ENCODE measurements at places on chromosomes 3 and 15.

DNA sequence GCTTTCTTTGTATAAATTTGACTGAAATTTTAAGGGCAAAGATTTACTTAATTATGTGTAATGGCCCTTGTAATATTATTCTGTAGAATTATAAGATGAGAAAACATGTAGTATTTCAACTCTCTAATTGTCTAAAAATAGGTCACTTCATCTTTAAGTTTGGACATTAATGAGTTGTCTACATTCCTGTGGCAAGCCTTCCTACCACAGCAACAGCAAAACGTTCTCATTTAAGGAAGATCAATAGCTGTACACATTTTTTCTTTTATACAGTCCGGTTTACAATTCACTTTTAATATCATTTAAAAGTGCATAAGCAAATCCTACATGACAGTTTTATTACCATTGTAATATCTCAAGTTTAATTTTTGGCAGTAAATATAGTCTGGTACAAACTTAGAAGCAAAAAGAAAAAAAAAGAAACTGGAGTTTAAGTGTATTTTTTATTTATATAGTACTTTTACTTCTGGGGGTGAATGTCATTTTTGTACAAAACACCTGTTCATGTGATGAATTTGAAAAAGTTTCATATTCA, 501.8 kb downstream of the ZPLD1 start:
- DNase-seq: no peak

GRCh38 chr3:114108137-114108536, 51.6 kb downstream of the QTRT2 start:
- no peak for DNase-seq

DNA sequence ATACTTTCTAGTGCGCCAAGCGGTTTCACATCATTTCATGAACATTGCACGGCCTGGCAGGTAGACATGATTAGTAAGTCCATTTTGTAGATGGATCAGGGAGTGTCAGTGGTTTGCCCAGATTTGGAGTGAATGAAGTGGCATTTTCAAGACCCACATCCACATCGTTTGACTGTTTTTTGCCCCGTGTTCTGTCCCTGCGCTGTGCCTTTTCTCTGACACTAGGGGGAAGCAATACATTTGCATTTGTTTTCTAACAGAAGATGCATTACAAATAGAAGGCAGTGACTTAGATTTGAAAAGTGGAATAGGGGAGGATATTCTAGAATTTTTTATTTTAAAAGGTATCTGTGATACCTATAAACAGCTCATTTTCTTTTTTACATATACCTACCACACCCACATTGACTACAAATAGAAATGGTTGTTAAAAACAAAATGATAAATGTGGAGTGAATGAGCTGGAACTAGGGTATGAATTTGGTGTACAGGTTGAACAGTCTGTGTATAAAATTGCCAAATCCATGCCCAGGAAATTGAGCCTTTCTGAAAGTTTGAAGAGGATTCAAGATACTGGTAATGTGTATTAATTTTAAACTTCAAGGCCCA, 98.0 kb downstream of the USP13 start:
- no peak for DNase-seq

GRCh38 chr3:197041875-197042488, 12.4 kb upstream of the MELTF start:
- no peak for DNase-seq

DNA sequence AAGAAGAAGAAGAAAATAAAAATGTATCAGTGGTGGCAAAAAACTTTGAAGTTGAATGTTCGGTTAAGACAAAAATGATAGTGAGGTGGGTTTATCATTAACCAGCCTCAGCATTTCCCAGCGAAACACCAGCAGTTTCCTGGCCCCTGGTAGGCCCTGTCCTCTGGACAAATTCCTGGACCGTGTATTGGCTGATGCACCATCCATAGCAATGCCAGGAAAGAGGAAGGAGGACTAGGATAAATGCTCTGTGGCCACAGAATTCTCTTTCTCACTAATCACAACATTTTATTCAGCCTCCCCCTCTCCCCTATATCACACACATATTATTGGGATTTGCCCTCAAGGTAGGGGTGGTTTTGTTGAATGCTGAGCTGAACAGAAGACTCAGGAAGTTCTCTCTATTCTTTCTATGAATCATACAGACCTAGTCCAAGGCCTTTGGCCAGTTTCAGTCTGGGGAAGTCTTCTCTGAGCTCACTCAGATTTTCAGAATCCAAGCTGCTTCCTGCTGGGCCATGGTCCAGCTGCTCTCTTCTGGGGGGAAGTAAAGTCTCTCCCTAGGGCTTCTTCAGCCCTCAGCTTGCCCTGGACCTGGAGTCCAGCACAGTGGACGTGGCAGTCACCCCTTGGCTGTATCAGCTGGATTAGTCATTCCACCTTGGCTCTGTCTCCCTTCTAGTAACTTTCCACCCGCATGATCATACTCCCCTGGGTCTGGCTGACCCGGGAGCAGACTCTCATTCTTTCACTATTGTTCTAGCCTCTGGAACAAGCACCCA, 27.6 kb downstream of the SLC28A1 start:
- peak; percentile 90 for DNase-seq

- DNase-seq: no peak
Observed at GRCh38 chr3:59709702-59710553, 660.1 kb upstream of the CFAP20DC start.

GRCh38 chr3:150410311-150411105, 2.4 kb downstream of the TSC22D2 start:
- no peak for DNase-seq

GRCh38 chr3:158762701-158763100, 30.4 kb upstream of the RARRES1 start:
- DNase-seq: no peak

- no peak for DNase-seq
Observed at GRCh38 chr15:29631076-29632070, 190.9 kb downstream of the TJP1 start.

DNA sequence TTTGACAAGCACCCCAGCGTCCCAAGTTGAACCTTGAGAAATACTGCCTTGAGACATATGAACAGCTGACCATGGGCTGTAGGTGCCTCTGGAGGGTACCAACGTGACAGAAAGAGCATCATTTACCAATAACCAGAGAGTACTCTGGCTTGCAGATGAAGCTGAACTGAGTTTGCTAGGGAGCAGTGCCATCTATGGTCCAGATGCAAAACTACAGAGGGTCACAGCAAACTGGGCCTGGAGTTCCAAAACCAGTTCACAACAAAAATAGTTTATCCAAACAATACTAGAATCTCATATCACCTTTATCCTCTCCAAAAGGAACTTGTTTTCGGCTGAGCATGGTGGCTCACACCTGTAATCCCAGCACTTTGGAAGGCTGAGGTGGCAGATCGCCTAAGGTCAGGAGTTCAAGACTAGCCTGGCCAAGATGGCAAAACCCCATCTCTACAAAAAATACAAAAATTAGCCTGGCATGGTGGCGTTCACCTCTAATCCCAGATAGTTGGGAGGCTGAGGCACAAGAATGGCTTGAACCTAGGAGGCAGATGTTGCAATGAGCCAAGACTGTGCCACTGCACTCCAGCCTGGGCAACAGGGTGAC, 69.3 kb downstream of the CHAC1 start:
- peak; percentile 24 for DNase-seq

GRCh38 chr15:93819826-93820225, 411.5 kb upstream of the MCTP2 start:
- no peak for DNase-seq

DNA sequence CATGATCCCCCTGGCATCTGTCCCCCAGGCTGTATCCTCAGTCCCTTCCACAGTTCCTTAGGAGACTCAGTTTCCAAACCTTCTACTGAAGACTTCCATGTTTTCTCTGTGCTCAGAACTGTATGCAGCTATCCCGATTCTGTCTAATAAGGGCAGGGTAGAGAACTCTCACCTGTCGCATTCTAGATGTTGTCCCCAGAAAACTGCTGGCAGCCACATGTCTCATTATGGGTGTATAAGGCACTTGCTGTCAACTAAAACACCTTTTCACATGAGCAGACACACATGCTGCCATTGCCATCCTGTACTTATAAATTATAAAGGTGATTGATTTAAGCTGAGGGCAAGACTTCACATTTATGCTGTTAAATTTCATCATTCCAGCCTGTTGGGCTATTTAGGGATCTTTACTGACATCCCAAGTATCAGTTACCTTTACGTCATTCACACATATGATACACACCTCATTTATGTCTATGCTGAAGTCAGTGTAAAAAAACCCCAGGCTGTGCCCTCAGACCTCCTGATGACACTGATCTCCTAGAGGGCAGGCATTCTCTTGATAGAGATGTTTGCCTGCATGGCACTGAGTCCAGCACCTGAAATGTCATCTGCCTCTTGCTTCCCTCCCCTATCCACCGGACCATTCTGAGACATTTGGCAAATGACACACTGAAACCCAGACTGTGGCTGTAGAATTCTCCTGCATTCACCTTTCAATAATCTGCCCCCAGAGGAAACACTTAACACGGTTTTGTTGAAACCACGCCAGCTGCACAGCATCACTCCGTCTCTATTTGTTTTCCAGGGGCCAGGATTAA, 35.8 kb downstream of the BTD start:
- DNase-seq: no peak

DNA sequence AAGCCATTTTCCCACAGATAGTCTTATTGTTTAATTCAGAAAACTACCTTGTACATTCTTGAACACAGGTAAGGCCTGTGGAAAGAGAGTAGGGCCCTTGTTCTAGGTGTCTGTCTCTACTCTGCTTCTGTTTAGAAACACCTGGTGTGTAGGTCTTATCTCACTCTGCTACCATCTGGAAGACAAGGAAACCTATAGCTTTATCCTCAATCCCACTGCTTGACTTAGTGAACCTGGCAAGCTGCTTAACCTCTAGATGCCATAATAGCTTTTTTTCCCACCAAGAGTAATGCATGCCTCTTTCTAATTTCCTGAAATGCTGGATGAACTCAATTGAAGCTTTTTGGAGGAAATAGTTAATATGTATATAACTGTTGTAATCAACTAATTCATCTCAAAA, 82.6 kb upstream of the RAP2B start:
- DNase-seq: no peak

DNA sequence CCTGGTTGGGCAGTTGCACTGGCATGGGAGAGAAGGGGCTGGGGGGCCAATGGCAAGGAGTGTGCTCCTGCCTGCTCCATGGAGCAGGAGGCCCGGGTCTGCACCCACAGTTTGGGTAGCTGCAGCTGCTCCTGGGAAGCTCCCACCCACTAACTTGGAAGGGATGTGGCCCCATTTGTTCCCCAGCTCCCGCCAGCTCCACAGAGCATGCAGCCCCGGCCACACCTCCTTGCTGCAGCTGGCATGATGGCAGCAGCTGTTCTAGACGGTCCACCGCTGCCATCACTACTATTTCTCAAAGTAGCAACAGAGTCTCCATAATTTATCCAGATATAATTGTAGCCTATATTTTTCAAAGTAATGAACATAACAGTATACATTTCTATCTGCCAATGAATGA, 65.8 kb downstream of the PIK3CB start:
- DNase-seq: no peak

DNA sequence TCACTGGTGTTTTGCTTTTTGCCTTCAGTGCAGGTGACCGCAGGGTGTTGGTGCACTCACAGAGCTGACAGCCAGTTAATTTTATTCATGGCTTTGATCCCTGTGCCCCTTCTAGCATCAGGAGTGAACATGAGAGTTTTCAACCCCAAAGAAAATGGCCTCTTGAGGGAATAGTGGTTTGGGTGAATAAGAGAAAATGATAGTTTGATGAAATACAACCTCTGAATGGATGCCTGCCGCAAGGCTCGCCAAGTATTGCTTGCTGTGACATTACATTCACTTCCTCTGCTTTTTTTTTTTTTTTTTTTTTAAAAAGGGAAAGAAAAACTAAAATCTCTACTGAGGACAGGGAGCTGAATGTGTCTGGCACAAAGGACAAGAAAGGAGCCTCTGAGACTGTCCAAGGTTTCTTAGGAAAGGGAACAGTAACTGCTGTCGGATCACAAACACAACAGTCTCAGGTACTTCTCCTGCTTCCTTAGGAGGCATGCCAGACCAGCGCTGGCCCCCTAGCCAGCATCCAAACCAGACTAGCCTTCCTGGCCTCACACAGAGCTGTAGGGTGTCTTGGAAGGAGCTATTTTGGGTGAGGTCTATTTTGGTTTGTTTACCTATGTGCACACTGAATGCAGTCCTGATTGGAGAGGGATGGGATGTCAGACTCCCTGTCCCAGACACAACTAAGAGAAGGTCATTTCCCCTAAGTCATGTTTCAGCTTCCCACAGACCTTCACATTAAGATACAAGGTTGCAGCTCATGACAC, 29.0 kb downstream of the CCDC80 start:
- no peak for DNase-seq

GRCh38 chr3:39208463-39209055, 16.2 kb upstream of the XIRP1 start:
- DNase-seq: peak; percentile 59

GRCh38 chr3:194756460-194756779, 70.7 kb downstream of the FAM43A start:
- DNase-seq: no peak

DNA sequence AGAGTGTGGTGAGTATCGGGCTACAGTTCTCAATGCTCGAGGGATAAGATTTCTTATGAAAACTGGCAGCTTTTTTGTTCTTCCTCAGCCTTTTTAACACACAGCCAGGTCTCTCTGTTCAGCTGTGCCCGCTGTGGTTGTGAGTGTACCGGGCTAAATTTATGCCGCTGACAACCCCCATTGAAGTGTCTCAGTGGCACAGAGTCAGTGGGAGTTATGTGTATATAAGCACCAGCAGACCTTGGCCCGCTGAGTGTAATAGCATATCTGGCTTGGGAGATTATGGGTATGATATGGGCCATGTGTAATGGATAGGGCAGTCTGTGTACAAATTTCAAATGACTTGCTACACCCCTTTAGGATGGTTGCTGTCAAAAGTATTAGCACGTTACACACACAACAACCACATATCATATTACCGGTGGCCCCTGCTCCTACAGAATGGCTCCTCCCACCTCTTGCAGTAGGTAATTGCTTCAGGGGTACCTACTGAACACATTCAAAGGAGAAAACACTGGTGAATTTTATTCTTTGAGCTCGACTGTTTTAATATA, 26.9 kb upstream of the NR2F2 start:
- no peak for DNase-seq

DNA sequence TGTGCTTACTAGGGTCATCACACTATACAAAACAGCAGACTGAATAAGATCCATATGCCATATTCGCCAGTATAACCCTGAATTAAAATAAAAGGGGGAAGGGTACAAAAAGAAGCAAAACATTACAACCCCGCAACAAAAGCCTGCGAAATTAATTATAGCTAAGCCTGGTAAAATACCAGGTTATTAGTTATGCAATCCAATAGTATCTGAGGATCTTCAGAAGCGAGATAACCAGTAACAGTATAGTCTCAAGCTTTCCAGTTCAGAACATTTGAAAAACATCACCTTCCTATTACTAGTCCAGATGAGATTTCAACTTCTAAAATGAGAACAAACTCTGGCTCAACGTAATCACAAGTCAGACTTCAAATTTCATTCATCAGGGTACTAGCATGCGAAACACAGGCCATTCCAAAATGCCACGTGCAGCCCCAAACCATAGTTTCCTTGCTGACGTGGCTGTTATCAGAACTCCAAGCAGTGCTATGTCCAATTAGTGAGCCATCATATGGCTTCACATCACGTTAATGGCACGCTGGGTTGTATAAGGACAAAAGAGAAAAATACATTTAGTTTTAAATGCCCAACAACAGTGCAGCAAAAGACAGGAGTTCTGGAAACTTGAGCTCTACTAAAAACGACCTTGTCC, 1.1 kb downstream of the SSR3 start:
- no peak for DNase-seq

GRCh38 chr3:88009066-88009465, 49.7 kb downstream of the CGGBP1 start:
- no peak for DNase-seq

GRCh38 chr15:38062696-38063095, 128.3 kb downstream of the TMCO5A start:
- DNase-seq: no peak

Data from HuH-7.5 (cell line).